RPMI7951 (cell line): ENCODE measurements at places on chromosomes 6 and 20. TPM values are rescaled to one million over a fixed set of nuclear protein-coding genes. Genes with fewer than 3 reads are reported as not detected.

- DNase-seq = no peak
Measured at GRCh38 chr6:43434001-43434840, 6.9 kb downstream of the ABCC10 start.

HDGFL1 gene
- not detected in 2 replicates for total RNA-seq

DNA sequence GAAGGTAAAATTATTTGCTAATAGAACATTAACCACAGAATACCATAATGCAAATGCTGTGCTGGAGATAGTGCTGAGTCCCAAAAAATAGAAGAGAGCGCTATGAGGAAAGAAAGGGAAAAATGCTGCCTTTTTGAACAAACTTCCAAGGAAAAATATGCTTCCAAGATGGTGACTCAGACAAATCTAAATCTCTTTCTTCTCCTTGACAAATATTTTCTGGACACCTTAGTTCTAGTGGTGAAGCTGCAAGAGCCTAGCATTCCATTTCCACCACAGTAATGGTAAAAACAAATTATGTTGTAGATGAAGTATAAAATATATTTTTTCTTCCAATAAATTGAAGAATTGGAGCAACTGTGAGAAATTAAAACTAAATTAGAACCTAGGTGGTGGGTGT lies 155.6 kb upstream of the TBX18 start:
- no peak for DNase-seq

MAK gene
- not detected in 2 replicates for total RNA-seq

ULBP2 gene
- 21.8 and 21.9 TPM in 2 replicates for total RNA-seq

GRCh38 chr20:36745234-36745926 lies 510 bp downstream of the NDRG3 start:
- peak; percentile 22 for DNase-seq

HMGA1 gene
- 361 and 398 TPM in 2 replicates for total RNA-seq

- DNase-seq = no peak
Measured at GRCh38 chr6:152701863-152702401, 4.2 kb downstream of the MYCT1 start.

DNA sequence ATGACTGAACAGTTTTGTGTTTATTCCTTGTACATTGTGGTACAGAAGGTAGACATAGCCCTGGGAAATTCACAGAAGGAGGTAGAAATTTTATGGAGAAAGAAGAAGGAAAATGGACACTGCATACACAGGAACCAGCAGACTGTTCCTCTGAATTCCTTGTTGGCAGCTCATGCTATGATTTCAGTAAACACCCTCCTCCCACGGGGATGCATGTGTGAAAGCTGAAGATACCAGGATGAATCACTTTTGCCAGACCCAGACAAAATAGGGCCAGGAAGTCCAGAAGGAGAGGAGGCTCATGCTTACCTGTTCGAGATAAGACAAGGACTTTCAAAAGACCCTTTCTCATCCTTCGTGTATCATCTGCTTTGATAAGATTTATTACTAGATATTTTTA lies 110.3 kb upstream of the GGTLC1 start:
- DNase-seq = peak; percentile 65

DNA sequence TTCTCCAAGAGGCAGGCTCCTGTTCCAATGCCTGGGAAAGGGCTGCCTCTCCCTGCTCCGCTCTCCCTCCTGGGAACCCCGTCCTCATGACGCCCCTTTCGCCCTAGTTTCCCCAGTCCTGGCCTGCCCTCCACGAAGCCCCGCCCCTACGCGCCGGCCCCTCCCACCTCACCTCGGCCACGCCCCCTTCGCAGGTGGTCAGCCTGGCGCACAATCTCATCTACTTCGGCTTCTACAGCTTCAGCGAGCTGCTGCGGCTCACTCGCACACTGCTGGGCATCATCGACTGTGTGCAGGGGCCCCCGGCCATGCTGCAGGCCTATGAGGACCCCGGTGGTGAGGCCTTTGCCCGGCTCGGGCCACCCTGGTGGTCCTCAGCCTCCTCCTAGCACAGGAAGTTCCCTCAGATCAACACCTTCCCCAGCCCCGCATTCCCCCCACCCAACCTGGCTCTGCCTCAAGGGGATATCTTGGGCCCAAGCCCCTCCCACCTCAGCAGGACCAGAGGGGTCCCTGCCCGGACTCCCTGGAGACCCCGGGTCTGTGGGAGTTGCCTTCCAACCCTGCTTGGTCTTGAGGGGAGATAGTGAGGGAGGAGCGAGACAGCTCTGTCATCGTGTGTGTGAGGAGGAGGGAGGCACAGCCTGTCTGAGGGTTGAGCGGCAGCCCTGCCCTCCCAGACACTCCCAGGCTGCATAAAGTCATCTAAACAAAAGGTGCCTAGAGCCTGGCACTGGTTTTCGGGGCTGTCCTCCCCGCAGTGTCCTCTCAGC lies 40.3 kb downstream of the UQCC2 start:
- no peak for DNase-seq

- DNase-seq = no peak
Measured at GRCh38 chr6:81612136-81612535, 140.3 kb downstream of the TENT5A start.

DNA sequence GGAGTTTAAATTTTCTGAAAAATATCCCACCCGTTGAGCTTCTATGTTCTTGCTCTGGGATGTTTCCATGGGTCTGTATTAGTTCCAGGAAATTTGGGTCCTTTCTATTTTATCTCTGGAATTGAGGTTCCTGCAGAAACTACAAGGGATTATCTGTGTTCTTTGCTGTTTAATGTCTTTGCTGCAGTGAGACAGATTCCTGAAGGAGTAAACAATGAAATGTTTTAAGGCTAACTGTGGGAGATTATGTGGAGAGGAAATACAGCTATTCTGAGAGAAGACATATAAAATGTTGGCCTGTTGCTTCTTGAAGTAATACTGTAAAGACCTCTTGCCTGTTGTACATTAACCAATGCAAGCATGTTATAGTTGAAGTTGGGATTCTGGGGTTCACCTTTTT lies 43.5 kb downstream of the SAMD5 start:
- no peak for DNase-seq

B4GALT5 gene
- total RNA-seq = 25.5 and 30.5 TPM in 2 replicates

GRCh38 chr6:32046450-32047083 lies 8.4 kb downstream of the CYP21A2 start:
- peak; percentile 41 for DNase-seq

GRCh38 chr20:57654998-57655808 lies 35.0 kb upstream of the ZBP1 start:
- DNase-seq = no peak

DNA sequence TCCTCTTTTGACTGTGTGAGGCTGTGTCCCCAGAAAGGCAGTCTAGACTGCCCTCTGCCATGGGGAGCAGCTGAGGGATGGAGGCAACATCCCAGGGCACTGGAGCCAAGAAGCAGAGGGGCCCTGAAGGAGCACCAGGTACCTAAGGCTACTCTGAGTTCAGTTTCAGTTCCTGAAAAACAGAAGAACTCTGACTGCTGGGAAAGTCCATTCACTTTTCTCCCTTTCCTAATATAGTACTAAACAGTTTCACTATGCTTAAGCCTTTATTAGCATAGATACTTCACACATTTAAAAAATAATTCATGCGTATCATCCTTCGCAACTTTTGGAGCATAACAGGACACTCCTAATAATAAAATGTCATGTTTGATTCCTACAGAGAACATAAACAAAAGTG lies 130.0 kb downstream of the FOXC1 start:
- no peak for DNase-seq

DNA sequence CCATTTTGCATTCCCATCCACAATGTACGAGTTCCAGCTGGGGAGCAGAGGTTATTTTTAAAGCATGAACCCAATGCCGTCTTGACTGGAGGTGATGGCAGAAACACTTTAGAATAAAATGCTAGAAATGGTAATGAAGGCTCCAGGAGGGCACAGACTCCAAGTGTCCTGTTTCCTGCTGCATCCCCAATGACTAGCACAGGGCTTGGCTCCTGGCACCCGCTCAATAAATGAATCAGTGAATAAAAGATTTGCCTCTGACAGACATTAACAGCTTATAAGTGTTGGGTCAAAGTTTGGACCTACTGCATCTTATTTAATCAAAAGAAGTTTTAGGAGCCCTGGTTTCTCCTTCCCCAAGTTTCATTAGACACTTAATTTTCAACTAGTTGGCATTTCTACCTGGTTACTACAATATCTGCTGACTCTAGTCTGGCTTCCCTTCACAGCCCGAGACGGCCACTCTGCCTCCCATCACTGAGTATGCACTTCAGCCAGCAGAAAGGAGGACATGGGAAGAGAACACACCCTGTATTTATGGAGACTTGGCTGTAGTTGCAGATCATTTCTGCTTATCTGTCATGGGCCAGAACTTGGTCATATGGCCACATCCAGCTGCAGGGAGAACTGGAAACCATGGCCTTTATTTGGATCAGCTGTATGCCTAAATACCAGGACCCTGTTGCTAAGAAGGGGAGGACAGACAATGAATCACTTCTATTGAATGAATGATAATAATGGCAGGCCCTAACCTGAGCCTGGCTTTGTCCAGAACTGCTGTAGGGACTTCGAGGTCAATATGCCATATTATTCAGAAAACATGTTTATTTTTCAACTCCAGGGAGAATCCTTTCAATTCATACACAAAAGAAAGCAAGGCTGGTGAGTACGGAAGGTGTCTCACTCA lies 63.1 kb downstream of the TTI1 start:
- DNase-seq = peak; percentile 31

RPRD1B gene
- 21.5 and 22.3 TPM in 2 replicates for total RNA-seq

CRISP1 gene
- not detected in 2 replicates for total RNA-seq

ADGRB3 gene
- total RNA-seq = under 0.01 TPM in 1 of 2 replicates, not detected in the other

GRCh38 chr6:16723826-16724225 lies 37.4 kb downstream of the ATXN1 start:
- DNase-seq = peak; percentile 93

C6orf118 gene
- not detected in 2 replicates for total RNA-seq

GRCh38 chr6:130070326-130070725 lies 51.9 kb downstream of the L3MBTL3 start:
- DNase-seq = no peak

GRCh38 chr20:57950764-57951485 lies 241.1 kb upstream of the PMEPA1 start:
- no peak for DNase-seq

DNA sequence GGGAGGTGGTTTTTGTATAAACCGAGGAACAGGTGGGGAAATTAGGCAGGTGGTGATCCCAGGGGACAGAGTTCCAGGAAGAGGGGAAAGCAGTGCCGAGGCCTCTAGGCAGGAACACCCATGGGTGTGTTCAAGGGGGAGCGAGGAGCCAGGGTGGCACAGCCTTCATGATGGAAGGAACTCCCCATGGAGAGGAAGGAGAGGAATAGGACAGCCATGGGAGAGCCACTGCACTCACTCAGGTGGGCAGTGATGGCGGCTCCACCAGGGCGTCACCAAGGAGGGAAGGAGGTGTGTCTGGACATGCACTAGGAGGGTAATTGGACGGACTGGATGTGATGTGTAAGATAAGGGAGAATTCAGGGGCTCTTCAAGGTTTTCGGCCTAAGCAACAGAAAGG lies 98.2 kb downstream of the THBS2 start:
- no peak for DNase-seq

PRND gene
- under 0.01 and 0.10 TPM in 2 replicates for total RNA-seq

DNA sequence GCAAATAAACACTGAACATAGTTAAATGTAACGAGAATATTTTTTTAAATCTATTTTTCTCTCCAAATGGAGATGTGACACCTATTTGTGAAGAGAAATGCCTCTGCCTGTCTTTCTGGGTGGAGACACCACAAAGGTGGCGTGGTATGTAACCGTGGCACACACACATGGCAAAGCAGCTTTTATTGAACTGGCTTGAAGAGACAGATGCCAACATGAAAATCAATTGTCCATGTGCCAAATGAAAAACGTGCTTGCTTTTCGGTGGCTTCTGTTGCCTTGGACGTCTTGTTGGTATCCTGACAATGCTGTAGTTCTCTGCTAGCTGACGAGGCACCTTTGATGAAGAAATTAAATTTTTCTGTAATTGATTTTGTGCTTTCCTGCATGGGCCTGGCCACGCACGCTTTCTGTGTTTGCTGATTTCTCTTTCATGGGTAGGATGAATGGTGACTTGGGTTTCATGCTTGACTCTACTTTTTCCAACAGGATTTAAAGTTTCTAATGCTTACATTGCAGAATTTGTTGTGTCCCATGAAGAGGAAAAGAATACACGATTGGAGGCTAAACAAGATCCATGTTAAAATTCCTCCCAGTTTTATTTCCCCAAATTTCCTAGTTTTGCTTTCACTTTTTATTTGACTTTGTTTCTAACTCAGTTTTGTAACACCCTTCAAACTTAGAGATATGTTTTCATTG lies 202.6 kb downstream of the TMEM242 start:
- no peak for DNase-seq

DNA sequence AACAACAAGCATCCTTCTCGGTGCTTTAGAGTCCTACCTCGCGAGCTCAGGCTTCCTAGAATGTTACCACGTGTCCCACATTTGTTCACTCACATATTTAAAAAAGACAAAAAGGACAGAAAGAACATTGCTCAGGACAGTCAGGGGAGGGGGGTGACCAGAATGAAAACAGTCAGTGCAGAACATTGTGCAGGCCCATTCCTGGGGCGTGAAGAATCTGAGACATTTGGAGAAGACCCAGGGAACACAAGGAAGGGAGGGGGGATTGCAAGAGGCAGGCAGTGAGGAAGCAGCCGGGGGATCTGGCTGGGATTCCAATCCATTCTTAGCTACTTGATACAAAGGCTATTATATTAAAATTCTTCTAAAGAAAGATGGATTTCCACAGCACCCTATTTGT lies 270.4 kb upstream of the CITED2 start:
- no peak for DNase-seq

NDRG3 gene
- 46.2 and 52.3 TPM in 2 replicates for total RNA-seq

GRCh38 chr6:14711056-14711703 lies 534.7 kb upstream of the JARID2 start:
- peak; percentile 97 for DNase-seq

- no peak for DNase-seq
Measured at GRCh38 chr6:38153076-38153797, 333.7 kb downstream of the ZFAND3 start.

CDH4 gene
- 0.12 and 0.29 TPM in 2 replicates for total RNA-seq

GRCh38 chr6:92989656-92990055 lies 429.7 kb downstream of the EPHA7 start:
- DNase-seq = no peak

RBPJL gene
- total RNA-seq = not detected in 2 replicates

- DNase-seq = no peak
Measured at GRCh38 chr6:62971976-62972658, 239.2 kb upstream of the FKBP1C start.

- peak; percentile 46 for DNase-seq
Measured at GRCh38 chr6:133814797-133815196, 74.1 kb upstream of the TCF21 start.

GRCh38 chr6:152896923-152897322 lies 85.9 kb downstream of the FBXO5 start:
- DNase-seq = peak; percentile 30

DNA sequence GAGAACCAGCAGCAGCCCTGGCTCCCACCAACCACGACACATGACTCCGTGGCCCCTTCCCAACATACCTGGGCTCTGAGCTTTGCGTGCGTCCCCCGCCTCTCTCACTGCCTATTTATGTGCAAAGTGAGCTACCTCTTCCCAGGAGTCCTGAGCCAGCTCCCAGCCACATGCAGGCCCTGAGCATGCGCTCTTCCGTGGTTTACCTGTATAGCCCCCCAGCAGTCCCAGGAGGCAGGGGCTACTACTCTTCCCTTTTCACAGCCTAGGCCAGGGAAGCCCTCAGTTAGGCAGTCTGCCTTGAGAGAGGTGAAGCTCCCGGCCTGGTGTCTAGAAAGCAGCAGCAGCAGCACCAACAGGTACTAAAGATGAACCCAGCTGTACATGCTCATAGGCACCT lies 114.8 kb upstream of the CDYL start:
- DNase-seq = no peak
